NCI-H187 treated with DMSO at 0.1 percent for 48 hours (cell line): ENCODE measurements at places on chromosomes 5 and 9.

DNA sequence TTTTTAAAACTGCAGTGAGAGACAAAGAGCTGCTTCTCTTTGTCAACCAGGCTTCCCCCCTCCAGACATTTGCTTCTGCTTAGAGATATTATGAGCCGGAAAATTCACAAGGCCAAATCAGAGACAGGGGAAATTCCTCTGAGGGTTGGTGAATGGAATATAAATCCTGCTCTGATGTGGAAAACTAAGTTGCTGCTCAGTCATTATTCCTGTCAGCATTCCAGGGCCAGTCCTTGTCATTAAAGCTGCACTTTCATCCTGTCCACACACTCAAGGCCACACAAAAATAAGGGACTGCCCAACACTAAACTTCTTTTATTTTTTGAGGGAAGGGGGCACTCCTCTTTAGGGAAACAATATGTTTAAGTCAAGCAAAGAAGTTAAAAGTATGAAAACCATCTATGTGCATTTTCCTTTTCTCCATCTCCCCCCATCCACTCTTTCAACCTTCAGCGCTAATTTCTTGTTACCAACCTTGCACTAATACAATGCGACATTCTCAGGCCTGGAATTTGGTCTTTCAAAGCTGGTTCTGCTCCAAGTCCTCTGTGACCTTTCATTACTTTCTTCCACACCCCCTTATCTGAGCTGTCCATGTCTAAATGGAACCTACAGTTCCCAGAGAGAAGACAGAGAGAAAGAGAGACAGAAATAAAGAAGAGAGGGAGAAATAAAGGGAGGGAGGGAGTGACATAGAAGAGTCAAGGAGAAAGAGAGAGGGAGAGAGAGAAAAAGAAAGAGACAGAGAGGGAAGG is 118.9 kb upstream of the S1PR3 start:
- DNase-seq = no peak

- no peak for DNase-seq
Measured at GRCh38 chr5:144864118-144864517, 693.4 kb downstream of the KCTD16 start.

GRCh38 chr5:173035904-173036707 is 20.0 kb upstream of the CREBRF start:
- no peak for DNase-seq

GRCh38 chr9:133499132-133499891 is 20.4 kb upstream of the SLC2A6 start:
- DNase-seq = no peak

DNA sequence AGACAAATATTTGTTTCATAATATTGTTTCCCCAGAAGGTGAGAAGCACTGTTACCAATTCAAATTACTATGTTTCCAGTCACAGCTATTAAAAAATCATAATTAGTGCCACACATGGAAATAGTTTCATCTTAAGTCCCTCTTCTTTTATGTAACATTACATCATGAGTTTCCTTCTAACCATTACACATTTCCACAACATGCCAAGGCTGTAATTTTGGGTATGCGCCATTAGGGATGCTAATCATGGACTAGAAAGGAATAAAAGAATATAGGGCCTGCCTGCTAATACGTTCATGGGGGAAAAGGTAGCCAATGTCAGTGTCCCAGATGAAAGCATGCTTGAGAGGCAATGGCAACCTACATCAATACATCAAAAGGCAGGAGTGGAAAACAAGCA is 142.5 kb upstream of the LPAR1 start:
- no peak for DNase-seq

GRCh38 chr5:98713027-98713426 is 60.4 kb upstream of the RGMB start:
- DNase-seq = no peak

GRCh38 chr9:18260521-18260920 is 213.4 kb upstream of the ADAMTSL1 start:
- DNase-seq = no peak

- no peak for DNase-seq
Measured at GRCh38 chr5:172096207-172096940, 89.9 kb upstream of the FBXW11 start.

DNA sequence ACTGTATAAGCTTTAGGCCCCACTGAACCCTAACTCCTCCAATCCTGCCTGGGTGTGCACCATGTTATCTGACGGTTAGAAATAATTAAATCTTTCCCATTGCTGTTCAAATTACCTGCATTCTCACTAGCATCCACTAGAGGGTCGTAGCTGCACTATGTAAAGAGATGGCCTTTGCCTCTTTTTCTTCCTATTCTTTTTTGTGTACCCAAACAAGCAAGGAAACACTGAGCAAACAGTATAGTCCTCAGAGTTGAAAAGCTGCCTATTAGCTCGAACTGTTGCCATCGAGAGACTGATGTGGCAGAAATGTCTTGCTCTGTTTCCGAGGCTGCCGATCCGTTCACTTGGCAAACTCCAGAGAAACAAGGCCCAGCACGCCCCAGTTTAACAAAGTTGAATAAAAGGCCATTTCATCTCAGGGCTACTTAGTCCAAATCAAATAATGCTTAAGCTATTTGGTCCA is 163.8 kb upstream of the TRPM3 start:
- peak; percentile 20 for DNase-seq

GRCh38 chr5:73490088-73490487 is 8.2 kb upstream of the BTF3 start:
- no peak for DNase-seq

DNA sequence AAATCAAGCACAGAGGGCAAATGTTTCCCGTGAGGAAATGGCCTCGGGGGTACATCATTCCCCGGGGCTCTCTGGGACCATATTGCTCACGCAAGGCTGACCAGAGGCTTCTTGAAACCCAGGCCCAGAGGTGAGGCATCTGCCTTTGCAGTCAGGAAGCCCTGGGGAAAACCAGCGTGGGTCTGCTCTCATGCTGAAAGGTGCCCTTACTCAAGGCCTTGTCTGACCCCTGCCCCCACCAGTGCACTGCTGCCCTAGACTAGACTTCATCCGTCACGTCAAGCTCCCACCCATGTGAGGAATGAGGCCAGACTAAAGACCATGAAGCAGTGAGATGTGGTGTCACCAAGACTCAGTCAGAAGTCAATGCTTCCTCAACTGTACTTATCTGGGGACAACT is 66.1 kb downstream of the PAX5 start:
- DNase-seq = no peak

DNA sequence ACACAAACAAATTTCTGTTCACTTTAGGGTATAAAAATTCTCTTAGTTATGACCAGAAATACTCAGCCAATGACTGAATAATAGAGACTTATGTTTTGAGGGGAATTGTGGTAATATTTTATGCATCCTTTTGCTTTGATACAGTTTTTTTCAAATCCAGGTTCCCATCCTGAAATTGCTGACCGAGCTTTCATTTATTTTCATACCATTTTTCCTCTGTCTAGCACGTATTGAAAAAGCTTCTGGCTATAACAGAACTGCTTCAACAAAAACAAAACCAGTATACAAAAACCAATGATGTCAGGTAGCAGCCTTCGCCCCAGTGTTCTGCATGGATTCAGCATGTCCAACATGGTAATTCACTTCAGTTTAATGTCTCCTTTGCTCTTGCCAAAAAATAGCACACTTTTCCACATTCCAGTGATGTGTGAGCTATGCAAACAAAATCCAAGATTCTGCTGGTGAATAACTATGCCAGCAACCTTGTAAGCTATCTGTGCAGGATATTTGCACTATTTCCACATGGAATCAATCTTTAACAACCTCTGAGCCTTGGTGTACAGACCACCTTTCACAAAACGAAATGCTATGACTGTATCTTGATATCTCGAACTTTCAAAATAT is 22.0 kb downstream of the CCNH start:
- DNase-seq = no peak

DNA sequence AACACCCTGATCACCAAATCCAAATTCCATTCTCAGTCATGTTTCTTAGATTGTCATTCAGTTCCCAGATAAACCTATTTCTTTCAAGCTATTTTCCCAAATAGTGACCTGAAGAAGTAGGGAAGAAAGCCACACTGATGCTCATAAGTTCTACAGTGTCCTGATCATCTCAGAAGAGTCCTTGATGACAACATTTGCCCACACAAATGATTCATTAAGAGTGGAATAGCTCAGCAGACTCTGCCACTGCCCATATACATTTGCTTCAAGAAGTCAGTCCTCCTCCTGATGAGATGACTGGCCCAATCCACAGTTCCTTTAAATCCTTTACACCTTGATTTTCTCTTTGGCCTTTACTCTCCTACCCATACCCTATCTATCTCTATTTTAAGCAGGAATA is 283.7 kb upstream of the NR4A3 start:
- DNase-seq = no peak

DNA sequence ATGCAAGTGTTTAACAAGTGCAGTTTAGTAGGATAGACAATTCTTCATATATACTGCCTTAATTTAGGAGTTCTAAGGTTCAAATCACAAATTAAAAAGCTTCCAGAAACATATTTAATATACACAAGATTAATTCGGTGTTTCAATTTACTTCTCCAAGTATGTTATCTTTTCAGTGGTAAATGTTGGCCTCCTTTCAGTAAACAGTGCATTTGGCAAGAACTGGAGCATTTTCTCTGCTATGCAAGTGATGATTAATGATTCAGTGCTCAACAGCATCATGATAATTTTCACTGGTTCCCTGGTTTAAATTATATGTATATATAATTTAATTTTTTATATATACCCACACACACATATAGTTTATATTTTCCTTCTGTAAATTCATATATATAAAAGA is 541.7 kb downstream of the EFNA5 start:
- no peak for DNase-seq

GRCh38 chr5:133142782-133143181 is 91.0 kb downstream of the HSPA4 start:
- no peak for DNase-seq

DNA sequence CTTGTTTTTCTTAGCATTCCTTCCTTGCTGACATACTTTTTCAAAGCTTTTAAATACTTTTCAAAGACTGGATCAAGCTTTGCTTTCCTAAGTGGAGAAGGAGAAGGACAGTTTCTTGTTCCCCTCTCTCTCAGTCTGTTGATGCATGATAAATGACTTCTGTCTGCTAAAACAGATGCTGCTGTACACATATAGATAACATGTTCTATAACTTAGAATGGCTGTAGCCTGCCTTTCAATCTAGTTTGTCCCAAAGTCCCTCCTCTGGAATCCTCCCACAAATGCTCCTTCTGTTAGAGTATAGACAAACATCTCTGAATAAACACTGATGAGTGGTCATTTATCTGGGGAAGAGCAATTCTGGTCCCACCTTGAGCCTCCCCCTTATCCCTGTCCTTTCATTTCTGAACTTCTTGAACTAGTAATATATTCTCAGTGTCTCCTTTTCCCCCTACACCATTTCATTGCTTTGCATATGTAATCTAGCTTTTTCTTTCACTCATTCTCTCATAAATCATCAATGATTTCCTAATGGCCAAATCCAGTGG is 5.4 kb upstream of the HEMGN start:
- no peak for DNase-seq

- no peak for DNase-seq
Measured at GRCh38 chr5:179158556-179158955, 98.4 kb downstream of the ZNF354C start.

- DNase-seq = no peak
Measured at GRCh38 chr5:151022511-151023018, 2.2 kb downstream of the GPX3 start.

DNA sequence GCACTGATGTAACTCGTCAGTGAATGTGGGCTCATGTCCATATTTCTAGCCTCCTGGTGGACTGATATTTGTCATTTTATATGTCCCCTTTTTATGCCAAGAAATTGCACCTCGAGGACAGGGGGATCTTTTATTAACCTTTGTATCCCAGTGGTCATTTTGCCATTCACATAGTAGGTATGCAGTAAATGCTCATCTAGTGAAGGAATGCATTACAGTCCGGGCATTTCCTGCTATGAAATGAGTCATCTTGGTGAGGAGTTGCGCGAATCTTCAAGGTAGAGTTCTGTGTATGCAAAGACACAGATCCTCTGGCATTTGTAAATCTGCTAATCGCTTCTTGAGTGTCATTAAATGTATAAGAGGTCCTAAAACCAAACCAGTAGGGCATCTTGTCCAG is 755.5 kb upstream of the ADAMTS16 start:
- no peak for DNase-seq

GRCh38 chr9:138049779-138050471 is 172.3 kb downstream of the CACNA1B start:
- no peak for DNase-seq

DNA sequence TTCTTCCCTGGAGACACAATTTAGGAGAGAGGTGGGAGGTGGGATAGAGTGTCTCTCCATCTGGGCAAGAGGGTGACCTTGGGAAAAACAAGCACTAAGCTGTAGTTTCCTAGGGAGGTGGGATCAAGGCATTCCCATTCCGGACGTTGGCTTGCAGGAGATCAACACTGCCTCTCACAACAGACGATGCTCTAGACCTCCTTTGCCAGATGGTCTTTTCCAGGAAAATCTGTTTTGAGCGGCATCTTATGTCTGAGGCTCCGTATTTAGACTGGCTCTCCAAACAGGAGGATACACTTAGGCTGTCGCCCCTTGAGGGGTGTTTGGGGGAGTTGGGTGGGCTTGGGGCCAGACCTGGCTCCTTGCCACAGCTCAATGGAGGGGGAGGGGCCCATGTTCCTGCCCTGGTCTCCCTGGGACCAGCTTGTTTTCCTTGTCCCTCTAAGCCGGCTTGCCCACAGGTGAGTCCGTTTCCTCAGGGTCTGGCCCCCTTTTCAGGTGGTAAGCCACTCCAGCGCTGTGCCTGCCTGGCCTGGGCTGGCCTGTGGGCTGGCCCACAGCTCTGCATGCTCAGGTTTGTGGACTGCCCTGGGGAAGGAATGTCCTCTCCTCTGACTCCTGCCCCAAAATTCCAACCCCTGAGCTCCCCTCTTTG is 2.4 kb downstream of the PSD2 start:
- DNase-seq = no peak

GRCh38 chr5:6183391-6184390 is 194.7 kb downstream of the MED10 start:
- no peak for DNase-seq

DNA sequence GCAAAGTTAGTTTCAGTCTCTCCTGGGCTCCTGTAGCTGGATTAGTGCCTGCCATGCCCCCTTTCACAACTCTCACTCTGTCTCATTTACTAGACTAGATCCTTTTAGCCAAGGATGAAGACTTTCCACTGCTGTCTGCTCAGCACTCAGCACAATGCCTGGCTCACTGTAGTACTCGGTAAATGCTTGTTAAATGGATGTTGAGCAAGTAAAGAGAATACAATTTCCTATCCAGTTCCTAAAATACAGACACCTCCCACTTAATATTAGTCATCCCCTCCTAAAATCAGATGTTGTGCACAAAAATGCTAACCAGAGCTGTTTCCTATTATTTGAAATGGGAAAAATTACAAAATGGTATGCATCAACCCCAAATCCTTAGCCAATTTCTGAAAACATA is 195.8 kb downstream of the SREK1 start:
- DNase-seq = no peak

DNA sequence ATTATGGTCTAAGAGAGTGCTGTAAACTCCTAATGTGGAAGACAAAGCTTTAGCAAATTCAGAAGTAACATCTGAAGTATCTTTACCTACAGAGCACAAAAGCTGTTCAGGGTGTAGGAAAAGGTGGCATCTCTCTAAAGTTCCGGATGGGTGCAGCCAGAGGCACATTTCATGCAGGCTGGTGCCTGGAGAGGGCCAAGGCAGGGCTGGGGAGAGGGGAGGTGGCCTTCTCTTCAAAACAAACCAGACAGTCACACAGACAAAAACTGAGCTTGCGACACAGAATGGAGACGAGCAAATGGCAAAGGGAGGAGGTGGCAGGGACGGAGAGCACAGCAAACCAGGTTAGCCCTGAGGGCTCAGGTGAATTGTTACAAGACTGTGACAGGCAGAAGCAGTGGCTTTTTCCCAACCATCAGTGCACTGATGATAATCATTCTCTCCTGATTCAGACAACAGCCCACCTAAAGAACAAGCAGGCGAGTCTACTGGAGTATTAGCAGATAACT is 121.5 kb upstream of the PCA3 start:
- no peak for DNase-seq
